ENCODE measurements at places on chromosomes 1 and 21.

- no peak for DNase-seq
Observed at GRCh38 chr1:29245876-29246275, 9.6 kb downstream of the PTPRU start.

GRCh38 chr1:164969253-164969652 lies 387.3 kb downstream of the LMX1A start:
- DNase-seq: no peak

DNA sequence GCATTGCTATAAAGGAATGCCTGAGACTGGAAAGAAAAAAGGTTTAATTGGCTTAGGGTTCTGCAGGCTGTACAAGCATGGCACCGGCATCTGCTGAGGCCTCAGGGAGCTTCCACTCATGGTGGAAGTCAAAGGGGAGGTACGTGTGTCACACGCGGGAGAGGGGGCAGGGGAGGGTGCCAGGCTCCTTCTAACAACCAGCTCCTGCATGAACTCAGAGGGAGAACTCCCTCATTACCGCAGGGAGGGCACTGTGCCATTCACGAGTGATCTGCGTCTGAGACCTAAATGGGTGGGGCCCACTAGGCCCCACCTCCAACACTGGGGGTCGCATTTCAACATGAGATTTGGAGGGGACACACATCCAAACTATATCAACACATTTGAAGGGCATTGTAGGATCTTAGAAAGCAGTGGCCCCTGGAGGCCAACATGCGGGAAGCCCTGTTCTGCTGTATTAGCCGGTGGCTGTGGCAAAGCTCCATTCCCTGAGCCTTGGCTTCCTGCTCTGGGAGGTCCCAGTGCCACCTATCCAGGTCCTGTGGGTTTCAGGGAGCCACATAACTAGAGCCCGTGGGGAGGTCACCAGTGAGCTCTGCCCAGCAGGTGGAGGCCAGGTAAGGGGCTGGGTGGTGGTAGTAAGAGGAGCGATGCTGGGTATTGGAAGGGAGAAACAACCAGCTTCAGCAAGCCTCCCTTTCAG lies 10.0 kb downstream of the WNT3A start:
- DNase-seq: no peak

DNA sequence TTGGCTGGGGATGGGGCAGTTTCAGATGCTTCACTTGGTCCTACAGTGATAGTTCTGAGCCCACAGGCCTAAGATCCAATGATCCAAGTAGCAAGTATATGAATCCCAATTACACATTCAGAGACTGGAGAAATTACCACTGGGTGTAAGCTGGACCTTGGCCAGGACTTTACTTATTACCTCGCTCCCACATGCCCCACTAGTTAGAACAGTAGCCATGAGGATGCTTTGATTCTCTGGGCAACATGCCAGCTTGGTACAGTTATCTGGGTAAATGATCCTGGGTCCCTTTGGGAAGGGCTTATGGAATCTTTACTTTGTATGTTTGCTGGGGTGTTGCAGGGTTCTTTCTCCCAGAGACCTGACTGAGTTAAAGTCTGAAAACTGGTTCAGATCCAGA lies 5.0 kb upstream of the FCAMR start:
- no peak for DNase-seq

GRCh38 chr1:234731569-234732085 lies 121.6 kb upstream of the IRF2BP2 start:
- DNase-seq: no peak

DNA sequence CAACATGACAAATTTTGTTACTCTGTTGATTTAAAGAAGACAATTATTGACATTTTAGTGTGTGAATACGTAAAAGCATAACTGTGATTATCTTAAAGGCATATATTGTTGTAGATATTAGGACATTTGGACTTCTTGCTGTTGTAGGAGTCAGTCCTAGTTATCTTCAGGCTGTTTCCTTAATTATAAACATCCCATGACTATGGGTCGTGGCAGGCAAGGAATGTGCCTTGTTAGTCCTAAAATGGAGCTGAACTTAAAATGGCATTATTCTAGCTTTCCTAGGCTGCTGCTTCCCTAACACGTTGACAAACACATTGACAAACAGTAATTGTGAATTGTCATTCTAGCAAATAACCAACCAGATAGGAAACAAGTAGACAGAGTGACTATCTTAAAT lies 4.4 kb upstream of the MPZL1 start:
- DNase-seq: no peak

GRCh38 chr1:66160719-66161118 lies 368.0 kb downstream of the PDE4B start:
- no peak for DNase-seq

DNA sequence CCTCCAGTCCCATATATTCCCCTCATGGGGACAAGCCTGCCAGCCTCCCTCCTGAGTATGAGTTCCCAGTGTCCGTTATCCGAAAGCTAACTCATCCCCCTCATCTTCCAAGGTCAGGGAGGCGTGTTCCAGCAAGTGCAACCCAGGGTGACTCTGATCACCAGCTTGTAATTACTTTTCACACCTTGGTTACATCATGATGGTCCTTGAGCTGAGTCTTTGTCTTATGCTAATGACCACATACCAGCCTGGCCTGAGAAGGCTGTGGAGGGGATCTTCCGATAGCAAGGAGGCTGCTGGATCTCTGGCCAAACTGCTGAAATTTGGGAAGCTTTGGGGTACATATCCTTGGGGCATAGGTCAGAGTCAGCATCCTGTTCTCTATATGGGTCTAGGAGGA lies 99.6 kb downstream of the DDX20 start:
- DNase-seq: no peak

- no peak for DNase-seq
Observed at GRCh38 chr1:52460694-52461093, 56.3 kb downstream of the PRPF38A start.

DNA sequence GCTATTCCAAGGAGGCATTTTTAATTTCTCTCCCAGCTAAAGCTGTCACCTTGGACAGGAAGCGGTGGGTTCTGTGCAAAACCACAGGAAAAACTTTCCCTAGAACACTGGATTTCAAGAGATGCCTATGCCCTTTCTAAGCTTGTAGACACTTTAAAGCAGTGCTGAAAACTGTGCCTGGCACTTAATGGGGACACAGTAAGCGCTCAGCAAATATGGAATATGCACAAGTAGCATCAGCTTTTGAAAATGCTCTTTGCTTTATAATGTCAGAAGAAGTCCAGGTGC lies 50.9 kb upstream of the TARBP1 start:
- no peak for DNase-seq

GRCh38 chr1:172308577-172308976 lies 111.9 kb upstream of the C1orf105 start:
- no peak for DNase-seq

DNA sequence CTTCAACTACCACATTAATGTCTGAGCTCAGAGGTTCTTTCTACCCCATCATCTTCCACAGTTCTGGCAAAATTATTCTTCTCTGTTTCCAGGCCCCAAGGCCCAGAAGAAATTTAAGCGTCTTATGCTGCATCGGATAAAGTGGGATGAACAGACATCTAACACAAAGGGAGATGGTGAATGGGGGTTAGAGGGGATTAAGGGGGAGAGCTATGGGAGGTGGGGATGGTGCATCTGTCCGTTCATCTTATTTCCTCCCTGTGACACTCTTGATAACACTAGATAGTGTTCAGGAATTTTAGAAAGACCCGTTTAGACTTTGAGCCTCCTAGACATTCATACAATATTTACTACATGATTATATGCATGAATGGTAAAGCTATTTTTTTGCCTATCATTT lies 17.6 kb upstream of the RPRD2 start:
- no peak for DNase-seq

GRCh38 chr1:230794871-230795605 lies 47.9 kb downstream of the CAPN9 start:
- no peak for DNase-seq

All from naive thymus-derived CD8-positive, alpha-beta T cell (primary cell).